NCI-H524 treated with DMSO at 0.1 percent for 48 hours (cell line): ENCODE measurements at places on chromosomes 1 and 21.

GRCh38 chr1:232484856-232485255 lies 145.1 kb downstream of the SIPA1L2 start:
- DNase-seq, result no peak

- no peak for DNase-seq
These were observed 361.1 kb upstream of the CHRM3 start for GRCh38 chr1:239025223-239025622.

- no peak for DNase-seq
These were observed 402.6 kb downstream of the TTLL7 start for GRCh38 chr1:83596331-83596730.

- no peak for DNase-seq
These were observed 150.3 kb upstream of the VANGL1 start for GRCh38 chr1:115491298-115492018.

- no peak for DNase-seq
These were observed 16.7 kb upstream of the ATP1B1 start for GRCh38 chr1:169089776-169090175.

DNA sequence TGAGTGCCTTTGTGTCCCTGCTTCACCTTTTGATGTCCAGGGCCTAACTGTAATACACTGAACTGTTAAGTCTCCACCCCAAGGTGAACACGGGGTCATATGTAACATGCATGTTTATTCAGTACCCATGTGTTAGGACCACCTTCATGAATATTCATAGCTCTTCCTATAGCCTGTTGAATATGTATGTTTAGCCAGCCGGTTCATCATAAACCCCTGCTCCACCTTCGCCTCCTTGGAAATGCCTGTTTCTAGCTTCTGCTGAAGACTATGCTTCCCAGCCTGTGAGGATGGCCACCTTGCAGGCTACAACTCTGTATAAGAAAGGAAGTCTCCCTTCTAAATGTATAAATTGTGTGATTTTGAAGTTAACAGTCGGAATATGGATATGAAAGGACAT lies 69.3 kb downstream of the C1orf94 start:
- DNase-seq, result no peak

- no peak for DNase-seq
These were observed 7.0 kb downstream of the FCAMR start for GRCh38 chr1:206963119-206963712.

GRCh38 chr1:155872527-155872926 lies 13.2 kb downstream of the SYT11 start:
- no peak for DNase-seq

DNA sequence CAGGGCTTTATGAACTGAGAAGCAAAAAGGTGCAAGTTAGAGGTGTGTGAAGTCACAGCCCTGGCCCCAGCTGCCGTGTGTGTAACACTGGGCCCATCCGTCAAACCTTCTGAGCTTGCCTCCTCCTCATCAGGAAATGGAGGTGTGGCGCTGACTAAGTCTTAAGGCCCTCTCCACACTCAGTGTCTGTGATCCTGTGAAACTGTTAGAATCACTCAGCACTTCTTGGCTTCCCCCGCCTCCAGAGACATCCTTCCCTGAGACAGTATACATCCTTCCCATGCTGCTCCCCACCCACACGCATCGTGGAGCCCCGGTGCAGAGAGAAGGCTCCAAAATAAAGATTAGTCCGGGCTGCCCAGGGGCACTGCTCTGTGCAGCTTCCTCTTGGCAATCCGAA lies 33.3 kb downstream of the LRP8 start:
- no peak for DNase-seq

DNA sequence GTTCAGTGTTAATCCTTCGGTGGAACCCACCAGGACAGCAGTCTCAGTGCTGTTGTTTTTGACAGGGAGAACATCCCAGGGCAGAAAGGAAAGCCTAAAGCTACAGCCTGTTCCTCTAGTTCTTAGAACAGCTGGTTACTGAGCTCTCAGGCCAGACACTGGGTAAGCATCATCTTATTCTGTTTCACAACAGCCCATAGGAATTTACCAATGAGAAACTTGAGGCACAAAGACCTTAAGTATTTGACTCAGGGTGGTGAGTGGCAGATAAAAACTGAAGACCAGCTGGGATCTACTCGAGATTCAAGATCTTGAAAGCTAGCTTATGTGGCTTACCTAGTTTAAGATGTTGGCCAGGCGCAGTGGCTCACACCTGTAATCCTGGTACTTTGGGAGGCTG lies 9.4 kb upstream of the NEK2 start:
- peak; percentile 72 for DNase-seq

DNA sequence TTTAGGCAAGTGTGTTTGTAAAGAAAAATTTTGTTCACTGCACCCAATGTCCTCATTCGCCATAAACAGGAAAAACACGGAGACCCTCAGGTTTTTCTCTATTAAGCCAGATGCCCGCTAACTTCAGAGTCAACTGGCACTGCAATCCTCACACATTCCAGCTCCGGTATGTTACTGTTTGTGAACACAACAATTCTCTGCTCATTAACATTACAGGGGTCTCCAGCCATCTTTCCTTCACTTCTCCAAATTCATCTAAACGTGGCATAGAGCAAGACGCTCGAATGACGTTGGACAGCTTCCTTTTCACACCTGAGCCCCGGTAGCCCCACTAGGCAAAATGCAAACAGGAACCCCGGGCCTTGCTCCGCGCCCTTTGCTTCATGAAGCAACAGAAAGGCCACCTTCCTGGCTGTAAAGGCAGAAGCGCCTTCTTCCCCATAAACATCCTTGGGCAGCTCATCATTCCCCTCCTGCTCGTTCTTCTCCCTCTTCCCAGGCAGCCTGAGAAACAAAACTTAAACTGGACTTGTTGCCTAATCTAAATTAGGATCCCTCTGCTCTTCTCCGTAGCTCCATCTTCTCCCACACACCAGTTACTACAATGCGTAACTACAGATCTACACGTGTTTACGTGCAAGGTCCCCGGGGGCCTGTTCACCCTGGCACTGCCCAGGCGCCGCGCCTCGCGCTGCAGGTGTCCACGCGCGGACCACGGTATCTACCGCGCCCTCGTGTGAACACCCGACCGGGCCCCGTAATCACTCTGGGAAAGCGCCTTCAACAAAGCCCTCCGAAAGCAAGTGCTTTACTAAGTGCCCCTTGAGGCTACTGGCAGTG lies 1.2 kb downstream of the LBR start:
- no peak for DNase-seq

DNA sequence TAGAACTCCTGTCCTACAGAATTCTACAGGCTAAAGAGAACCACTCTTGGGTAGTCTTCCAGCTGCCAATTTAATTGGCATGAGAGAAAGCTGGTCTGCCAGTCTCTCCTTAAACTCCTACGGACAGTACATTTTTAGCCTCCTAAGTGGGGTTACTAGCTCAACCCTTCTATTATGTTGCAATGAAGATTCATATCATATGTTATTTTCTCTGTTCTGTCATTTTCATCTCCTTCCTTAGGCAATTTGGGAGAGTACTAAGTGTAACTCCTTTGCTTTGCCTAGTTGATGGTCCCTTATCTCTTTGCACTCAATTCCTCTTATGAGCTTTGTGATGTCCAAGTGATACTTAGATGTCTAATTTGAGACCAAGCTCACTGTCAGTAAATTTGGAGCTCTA lies 14.0 kb downstream of the GNAT2 start:
- DNase-seq, result no peak

- no peak for DNase-seq
These were observed 6.1 kb downstream of the PRXL2B start for GRCh38 chr1:2592672-2593071.

- no peak for DNase-seq
These were observed at the start of gene CELSR2 for GRCh38 chr1:109248797-109249629. Gene CELSR2 (plus strand): TSS chr1:109249539. CDS start chr1:109250080, 541 bp downstream.

DNA sequence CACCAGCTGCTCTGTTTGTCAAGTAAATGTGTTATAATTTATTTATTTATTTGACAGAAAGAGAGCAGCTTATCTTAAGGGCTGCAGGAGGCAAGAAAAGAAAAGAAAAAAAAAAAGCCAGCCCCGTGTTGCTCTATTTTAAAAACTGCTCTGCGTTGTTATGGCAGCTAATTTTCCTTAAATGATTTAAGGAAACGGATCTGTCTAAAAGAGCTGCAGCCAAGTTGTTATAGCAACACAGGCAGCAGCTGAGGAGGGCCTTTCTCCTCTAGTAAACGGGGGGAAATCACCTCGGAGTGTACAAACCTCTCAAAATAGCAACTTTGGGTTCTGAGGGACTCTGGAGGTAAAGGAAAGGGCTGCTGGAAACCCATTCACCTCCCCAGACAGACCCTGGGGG lies 149.2 kb downstream of the BEND5 start:
- DNase-seq, result no peak

- no peak for DNase-seq
These were observed 20.0 kb upstream of the LYPLAL1 start for GRCh38 chr1:219153723-219154122.

DNA sequence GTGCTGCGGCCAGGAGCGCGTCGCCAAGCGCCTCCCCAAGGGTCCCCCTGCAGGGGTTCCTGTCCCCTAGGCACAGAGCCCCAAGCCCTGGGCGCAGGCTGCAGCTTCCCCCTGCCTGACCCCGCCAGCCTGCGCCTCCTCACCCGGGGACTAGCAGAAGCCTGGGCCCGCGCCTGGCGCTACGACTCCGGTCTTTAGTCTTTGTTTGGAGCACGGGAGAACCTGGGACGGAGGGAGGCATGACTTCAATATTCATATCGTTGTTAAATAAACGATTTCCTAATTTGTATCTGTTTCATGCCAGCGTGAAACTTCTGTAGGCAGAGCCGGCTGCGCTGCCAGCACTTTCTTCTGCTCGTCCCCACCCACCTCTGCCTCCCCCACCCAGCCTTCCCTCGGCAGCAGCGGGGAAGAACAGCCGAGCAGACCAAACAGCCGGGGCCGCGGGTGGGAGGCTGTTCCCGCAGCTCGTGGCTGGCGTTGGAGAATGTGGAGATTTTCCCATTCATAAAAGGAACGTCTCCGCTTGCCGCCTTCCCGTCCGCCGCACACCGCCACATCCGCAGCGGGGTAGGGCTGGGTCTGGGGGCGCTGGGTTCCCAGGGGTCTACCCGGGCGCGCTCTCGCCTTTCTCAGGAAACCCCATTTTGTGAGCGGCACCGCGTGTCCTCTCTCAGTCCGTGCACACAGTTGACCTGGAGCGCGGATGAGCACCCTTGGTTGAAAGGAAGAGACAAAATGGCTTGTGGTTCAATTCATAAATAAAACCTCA lies 777 bp upstream of the TRIM67 start:
- DNase-seq, result no peak

GRCh38 chr1:77197351-77197750 lies 21.9 kb downstream of the PIGK start:
- DNase-seq, result no peak

GRCh38 chr21:28154121-28154520 lies 838.6 kb downstream of the LTN1 start:
- no peak for DNase-seq

GRCh38 chr1:116569776-116570357 lies 959 bp downstream of the CD58 start:
- no peak for DNase-seq

GRCh38 chr1:168273575-168273974 lies 7.1 kb upstream of the TBX19 start:
- no peak for DNase-seq

GRCh38 chr21:33883118-33883517 lies 32.5 kb downstream of the ATP5PO start:
- DNase-seq, result no peak

GRCh38 chr1:31426249-31426922 lies 13.4 kb downstream of the SERINC2 start:
- DNase-seq, result no peak

DNA sequence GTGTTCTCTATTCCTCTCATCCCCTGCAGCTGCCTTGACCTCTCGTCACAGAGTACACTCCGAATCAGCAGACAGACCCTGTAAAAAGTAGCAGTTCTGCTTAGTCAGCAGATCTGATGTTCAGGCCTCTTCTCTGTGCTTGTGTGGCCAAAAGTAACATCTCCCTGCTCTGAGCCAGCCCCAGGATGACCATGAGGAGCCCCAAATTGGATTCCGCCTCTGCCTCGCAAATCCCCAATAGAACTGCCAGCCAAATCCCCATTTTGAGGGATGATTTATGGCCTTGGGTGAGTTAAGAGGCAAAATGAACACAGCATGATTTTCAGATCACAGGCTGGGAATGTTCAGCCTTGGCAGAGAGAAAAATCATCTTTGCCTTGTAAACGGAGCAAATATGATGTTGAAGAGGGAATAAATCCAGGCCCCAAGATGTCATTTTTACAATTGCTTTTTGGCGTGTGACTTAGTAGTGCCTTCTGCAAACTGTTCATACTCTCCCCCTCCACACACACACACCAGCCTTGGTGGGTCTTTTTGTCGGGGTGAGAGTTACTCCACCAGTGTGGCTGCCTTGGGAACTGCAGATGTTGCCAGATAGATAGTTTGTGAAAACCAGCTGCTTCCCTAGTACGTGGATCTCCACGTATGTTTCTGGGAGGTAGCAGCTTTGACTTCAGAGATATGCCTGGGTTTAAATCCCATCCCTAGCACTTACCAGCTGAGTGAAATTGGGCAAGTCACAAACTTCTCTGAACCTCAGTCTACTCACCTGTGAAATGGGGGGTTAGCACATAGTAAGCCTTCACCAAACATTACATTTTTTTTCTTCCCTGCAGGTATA lies 77.8 kb downstream of the MAN1C1 start:
- DNase-seq, result no peak

DNA sequence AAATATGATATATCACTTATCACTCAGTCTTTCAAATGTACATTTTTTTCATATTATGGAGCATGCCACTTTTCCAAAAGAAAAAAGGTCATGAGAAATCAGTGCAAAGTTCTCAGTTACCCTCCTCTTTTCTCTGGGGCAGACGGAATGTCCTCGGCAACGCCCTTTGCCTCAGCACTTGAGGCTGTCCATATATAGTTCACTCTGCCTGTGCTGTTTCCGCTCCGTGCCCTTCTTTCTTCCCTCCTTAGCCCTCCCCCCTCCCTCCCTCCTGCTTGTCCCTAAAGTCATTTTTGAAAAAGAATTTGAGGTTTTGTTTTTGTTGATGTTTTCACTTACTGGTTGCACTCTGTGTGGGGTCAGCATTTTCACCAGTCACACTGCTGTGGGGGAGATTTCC lies 5.4 kb downstream of the BARHL2 start:
- DNase-seq, result no peak

DNA sequence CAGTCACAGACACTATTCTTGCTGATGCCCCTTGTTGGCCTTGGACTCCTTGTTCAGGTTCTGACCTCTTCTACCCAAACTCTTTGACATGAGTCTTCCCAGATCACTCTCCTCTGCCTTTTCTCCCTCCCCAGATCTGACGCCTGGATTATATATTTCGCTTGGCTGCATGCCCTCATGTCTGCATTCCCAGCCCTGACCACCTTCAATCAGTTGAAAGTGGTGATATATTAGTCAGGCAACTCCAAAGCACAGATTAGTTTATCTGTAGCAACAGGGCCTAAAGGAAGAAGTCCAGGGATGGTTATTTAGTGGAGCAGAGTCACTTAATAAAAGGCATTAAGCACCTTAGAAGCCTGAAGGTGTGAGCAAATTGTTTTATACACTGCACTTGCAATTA lies 110.0 kb upstream of the GUCA2B start:
- DNase-seq, result no peak

- no peak for DNase-seq
These were observed 42.9 kb upstream of the TDRD10 start for GRCh38 chr1:154459080-154459479.

GRCh38 chr1:9766759-9767442 lies 56.9 kb downstream of the CLSTN1 start:
- DNase-seq, result no peak
